ENCODE measurements at places on chromosomes 16 and 17.

DNA sequence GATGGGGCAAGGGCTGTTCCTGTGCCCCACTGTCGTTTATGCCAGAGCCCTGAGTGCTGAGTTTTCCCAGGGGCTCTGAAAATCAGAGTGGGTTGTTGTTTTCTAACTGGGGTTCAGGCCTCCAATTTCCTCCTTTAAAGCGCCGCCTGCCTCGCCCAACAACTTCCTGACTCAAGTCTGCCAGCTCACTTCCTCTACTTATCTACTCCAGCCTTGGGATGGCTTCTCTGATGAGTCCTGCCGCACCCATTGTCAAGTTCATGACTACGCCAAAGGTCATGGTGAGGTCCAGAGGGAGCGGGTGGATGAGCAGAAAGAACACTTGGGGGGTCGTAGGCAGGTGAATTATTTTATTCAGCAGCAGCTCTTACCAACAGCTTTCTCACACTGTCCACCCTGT is 104.7 kb downstream of the UTP18 start:
- DNase-seq, result no peak

GRCh38 chr16:17556276-17557052 is 85.7 kb upstream of the XYLT1 start:
- DNase-seq, result no peak

DNA sequence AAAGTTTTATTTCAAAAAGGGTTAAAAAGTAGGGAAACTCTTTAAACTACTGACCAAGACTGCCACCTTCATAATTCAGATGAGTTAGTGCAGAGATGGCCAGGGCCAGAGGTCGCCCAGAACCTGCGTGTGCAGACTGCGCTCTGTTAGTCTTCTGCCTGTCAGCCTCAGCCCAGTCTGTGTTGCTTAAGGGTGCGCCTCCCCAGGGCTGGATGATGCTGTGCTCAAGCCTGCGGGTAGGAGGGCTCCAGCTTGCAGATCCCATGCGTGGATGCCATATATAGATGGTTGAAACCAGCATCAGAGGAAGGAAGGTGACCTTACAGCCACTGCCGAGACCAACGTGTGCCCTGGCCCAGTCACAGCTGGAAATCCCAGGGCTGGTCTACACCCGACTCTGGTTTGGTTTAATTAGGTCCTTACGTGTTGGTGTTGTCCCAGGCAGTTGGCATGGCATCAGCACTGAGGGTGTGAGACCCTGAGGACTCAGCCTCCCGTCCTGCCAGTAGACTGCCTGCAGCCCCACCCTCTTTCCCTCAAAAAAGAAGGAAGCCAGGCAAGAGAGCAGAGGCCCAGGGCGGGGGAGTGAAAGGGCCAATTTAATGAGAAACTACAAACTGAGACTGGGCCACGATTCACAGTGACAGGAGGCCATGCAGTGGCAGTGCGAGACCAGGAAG is 27.7 kb downstream of the CDIP1 start:
- no peak for DNase-seq

DNA sequence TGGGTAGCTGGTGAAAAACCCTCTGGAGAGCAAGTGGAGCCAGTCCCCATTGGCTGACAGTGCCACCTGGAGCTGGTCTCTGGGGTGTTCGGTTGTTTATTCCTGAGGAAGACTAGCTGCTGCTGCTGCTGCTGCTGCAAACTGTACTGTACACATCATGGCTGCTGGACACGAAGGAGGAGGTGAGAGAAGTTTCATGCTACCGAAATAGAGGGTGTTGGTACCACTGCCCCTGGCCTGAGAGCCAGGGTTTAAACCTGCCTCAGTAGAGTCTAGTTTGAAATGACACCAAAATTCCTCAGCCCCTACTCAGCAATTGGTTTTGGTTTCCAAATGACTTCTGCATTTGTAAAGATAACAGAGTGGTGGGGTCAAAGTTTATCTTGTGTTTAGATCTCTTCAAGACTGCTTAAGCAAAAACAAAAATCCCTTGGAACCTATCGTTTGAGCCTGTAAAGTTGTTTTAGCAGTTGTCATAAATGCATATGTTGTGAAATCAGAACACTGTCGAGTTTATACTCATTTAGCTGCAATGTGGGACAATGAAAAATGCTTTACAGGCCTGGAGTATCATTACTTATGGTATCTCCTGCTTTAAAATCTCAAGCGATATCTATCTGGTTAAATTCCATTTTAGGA is 40.8 kb downstream of the CYB5B start:
- no peak for DNase-seq

DNA sequence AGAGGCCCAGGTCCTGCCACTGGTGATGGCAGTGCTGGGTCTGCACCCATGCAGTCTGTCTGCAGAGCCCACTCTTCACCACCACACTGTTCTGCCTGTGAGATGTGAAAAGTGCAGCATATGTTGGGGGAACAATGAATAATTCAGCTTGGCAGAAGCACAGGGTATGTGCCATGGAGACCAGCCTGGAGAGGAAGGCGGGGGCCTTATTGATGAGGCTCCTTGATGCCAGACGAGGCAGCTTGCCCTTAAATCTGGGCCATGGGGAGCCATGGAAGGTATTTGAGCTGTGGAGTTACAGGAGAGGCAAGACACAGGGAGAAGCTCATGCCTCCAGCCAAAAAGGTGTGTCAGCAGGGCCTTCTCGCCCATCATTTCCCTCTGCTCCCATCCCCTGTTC is 124.7 kb downstream of the C16orf78 start:
- DNase-seq, result no peak

DNA sequence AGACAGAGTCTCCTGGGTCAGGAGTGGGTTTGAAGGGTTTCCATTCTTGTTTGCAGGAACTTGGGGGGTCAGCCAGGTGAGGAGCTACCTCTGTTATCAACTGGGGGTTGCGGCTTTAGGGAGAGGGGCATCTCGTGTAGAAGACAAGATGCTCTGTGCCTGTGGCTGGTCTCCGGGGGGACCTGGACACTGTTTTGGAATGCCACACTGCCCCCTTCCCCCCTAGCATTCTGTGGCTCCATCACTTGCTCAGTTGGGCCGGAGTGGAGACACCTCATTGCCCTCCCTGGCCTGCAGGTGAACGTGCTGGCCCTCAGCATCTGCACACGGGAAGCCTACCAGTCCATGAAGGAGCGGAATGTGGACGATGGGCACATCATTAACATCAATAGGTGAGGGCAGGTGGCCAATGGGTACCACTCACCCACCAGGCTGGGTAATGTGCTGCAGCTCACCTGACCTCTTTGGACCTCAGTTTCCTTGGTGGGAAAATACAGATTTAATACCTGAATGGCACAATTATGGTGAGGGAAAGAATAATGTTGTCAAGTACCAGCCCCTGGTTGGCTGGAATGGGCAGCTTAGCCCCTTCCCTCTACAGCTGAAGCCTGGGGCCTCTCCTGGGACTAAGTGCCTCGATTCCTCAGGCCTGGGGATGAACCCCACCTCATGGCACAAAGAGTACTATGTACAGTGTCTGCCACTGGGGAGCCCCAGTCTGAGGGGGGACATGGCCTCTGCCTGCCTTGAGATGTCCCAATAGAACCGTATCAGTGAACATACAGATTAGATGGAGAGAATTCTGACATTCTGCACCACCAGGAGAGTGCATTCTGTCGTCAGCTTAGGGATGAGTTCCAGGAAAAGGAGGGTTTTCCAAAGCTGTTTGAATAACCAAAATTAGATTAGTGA is 3.3 kb upstream of the MRM1 start:
- DNase-seq, result no peak

GRCh38 chr16:88734361-88734728 is 28.0 kb downstream of the CTU2 start:
- DNase-seq, result no peak

DNA sequence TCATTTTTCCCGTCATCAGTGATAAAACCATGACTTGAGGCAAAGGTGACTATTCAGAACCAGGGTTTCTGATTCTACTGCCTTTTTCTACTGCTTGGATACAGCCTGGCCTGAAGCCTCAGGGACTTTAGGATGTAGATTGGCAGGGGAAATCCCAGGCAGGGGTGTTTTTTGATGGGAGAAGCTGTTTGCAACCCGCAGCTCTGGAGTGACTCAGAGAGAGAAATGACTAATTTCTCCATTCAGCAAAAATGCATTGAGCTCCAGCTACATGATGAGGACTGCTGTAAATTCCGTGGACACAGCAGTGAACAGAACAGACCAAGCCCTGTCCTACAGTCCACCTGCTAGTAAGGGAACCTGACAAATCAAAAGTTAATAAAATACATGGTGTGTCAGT is 560.6 kb downstream of the CDH13 start:
- DNase-seq, result no peak

DNA sequence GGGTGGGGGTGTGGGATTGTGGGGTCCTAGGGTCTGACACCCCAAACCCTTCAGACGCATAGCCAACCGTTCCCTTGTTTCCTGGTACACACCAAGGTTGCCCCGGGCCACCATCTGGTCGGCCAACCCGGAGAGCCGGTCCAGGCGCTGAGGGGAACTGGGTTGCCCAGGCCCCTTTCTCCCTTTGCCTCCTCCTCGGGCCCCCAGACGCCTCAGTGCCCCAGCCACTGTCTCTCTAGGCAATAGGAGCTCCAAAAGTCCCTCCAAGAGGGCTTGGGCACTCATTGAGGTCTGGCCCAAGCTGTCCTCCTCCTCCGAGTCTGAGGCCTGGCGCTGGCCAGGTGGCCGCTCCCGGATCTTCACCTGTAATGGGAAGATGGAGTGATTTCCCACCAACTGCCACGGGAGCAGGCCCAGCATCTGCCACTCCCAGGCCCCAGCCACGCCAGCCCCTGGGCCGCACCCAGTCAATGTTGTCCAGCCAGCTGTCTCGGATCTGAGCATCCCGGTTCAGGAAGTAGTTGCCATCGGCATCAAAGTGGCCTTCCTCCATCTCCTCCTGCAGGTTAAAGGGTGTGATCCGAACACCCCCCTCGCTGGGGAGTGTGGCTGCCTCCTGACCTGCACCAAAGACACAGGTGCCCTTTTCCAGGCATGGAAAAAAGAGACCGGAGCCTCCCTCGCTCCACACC is 1.5 kb downstream of the CD2BP2 start:
- DNase-seq, result no peak

GRCh38 chr17:65173284-65173793 is 36.2 kb downstream of the RGS9 start:
- no peak for DNase-seq

DNA sequence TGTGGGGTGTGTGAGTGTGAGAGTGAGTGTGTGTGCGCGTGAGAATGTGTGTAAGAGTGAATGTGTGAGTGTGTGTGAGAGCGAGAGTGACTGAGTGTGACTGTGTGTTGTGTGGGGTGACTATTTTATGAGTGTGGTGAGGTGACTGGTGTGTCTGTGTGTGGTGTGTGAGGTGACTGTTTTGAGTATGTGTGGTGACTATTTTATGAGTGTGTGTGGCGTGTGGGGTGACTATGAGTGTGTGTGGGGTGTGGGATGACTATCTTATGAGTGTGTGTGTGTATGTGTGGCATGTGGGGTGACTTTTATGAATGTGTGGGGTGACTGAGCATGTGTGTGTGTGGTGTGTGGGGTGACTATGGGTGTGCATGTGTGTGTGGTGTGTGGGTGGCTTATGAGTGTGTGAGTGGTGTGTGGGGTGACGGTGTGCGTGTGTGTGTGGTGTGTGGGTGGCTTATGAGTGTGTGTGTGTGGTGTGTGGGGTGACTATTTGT is 152.9 kb upstream of the PLCG2 start:
- no peak for DNase-seq

GRCh38 chr17:39665642-39666224 is 584 bp downstream of the TCAP start:
- no peak for DNase-seq

DNA sequence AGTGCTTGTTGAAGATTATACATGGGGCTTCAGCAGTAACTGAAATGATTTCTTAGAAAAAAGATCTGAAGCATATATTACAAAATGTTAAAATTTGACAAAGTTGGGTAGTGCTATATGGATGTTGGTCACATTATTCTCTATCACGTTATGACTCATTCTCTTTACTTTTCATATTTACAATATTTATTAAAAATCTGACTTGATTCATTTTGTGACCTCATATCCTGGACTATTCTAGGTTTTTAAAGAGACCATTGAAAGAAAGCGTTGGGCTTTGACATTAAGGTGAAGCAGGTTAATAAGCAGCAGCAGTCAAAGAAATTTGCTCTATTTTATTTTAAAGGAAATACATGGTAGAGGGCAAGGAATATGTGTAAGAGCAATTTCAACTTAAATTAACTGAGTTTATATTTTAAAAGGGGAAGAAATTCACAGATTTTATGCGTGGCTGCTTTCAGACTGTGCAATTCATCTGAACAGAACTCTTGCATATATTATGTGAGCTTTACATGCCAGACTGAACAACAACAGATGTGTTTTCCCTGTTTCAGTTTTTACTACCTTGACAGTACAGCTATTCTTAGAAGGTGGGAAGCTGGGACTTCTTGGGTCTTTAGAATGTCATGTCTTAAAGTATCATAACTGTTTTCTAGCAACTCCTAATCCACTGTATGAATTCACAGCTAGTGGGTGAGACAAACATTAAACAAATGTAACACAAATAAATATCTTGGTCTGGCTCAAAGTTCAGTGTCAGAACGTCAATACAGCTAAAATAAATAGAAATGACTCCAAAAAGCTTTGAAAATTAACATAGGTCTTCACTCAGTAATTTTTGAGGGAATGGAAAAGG is 10.4 kb upstream of the FAM20A start:
- DNase-seq, result no peak

GRCh38 chr17:45427181-45427835 is 5.4 kb downstream of the ARHGAP27 start:
- DNase-seq, result no peak

DNA sequence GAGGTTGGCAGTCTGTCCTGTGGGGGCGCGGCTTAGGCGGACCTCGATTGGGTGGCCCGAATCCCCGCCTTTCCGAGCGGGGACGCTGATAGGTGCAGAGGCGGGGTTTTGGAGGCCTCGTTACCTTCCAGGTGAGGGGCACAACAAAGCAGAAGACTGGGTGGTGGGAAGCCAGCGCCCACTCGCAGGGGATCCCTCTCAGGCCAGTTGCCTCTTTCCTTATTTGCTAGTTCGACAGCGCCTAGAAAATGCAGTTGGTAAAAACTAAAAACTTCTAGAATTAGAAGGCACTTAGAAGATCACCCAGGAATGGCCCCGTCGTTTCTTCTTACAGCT is 730 bp downstream of the KAT7 start:
- DNase-seq, result no peak

GRCh38 chr16:24499193-24499814 is 40.1 kb upstream of the RBBP6 start:
- no peak for DNase-seq

DNA sequence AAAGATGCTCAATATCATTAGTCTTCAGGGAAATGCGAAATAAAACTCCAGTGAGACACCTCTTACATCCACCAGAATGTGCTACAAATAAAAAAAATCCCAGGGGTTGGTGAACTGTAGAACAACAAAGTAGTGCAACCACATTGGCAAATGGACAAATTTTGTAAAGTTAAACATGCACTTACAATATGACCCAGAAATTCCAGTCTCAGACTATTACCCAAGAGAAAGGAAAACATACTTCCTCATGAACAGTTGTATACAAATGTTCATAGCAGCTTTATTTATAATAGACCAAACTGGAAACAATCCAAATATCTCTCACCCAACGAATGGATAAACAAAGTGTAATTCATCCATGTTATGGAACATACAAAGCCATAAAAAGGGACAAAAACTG is 239.5 kb downstream of the ABCC12 start:
- no peak for DNase-seq
